ENCODE measurements at places on chromosomes 11 and 22.

DNA sequence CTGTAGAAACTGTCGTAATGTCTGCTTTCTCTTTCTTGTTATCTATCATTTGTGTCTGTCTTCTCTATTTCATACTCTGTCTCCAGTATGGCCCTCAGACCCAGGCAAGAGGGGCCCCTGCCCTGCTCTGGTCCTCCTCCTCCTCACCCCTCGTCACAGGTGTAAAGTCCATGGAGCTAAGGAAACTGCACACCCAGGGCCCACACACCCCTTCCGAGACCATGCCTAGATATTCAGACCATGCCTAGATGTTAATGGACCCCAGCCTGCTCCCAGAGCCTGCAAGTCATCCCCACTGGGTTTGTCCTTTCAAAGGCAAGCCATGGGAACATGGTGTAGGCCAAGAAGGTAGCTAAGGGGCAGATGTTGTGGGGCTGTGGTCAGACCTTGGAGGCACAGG lies 24.1 kb upstream of the ANO1 start:
- DNase-seq, result no peak

GRCh38 chr11:108115500-108116140 lies 5.7 kb upstream of the ACAT1 start:
- DNase-seq, result peak; percentile 58

GRCh38 chr11:13358596-13359270 lies 81.1 kb downstream of the BMAL1 start:
- DNase-seq, result no peak

DNA sequence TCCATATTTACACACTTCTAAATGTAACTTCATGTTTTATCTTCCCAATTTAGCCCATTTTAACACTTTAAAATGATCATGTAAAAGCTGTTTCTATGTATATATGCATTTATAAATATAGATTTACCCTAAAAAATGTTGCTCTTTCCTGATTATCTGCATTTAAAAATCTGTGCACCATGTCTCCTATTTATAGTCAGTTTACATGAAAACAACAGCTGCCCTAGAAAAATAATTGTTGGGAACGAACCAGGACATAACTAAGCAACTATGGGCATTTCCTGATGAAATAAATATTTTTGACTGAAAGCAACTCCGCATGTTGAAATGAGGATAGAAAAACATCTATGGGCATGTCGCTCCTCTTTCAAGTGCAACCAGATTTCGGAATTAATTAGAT lies 1368.2 kb downstream of the FAM181B start:
- no peak for DNase-seq

GRCh38 chr11:86277741-86278140 lies 24.3 kb upstream of the HIKESHI start:
- DNase-seq, result no peak

- no peak for DNase-seq
These were observed 28.7 kb downstream of the IGF2 start for GRCh38 chr11:2110521-2110920.

DNA sequence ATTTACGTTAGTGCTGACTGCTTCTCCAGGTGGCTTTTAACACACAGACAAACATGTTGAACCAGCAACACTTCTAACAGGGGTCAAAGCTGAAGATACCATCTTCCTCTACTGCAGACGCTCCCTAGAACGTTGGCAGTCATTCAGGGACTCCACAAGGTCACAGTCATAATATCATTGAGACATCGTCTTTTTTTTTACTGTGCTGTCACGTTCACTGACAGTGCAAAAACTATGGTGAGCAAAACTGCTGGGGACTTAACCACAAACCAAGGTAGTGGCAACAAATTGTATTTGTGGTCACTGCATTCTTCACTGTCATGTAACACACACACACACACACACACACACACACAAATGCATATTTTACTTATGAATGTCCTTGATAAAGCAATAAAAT lies 244.9 kb downstream of the CASP12 start:
- no peak for DNase-seq

DNA sequence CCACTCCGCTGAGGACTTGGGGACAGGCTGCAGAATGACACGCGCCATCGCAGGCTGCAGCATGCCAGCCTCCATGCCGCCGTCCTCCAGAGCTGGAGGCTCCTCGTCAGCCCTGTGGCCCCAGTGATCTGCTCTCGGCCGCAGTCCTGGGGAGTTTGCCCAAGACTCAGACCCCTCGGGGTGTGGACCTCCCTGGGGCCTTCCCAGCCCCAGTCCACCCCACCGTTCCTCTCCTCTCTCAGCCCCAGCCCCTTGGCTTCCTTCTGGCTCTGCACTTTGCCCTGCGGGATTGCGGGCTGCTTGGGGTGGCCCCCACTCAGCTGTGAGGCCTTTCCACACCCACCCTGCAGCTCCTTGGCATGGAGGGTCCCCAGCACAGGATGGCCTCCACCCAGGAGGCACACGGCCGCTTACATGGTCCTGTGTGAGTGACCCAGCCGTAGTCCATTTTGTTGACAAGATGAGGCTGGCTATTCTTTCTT lies 414.9 kb downstream of the TBC1D22A start:
- DNase-seq, result no peak

- no peak for DNase-seq
These were observed 332 bp downstream of the TEAD1 start for GRCh38 chr11:12674571-12674935.

DNA sequence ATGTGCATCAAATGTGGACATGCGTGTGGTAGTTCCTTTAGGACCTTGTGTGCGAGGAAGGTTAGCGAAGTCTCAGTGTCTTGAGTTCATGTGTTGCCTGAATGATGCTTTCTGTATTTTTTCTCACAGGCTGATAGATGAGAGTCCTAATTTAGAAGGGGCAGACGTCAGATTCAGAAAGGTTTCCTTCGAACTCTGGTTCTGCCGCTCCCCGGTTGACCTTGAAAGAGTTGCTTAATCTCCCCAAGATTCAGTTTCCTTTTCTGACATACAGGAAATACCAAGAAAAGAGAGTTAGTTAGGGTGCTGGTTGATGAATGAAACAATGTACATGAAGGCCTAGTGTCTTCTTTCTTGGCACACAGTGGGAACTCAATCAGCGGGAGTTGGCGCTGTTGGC lies 35.9 kb upstream of the TTC12 start:
- no peak for DNase-seq

- DNase-seq, result peak; percentile 75
These were observed 124.7 kb upstream of the C11orf58 start for GRCh38 chr11:16613512-16614381.

DNA sequence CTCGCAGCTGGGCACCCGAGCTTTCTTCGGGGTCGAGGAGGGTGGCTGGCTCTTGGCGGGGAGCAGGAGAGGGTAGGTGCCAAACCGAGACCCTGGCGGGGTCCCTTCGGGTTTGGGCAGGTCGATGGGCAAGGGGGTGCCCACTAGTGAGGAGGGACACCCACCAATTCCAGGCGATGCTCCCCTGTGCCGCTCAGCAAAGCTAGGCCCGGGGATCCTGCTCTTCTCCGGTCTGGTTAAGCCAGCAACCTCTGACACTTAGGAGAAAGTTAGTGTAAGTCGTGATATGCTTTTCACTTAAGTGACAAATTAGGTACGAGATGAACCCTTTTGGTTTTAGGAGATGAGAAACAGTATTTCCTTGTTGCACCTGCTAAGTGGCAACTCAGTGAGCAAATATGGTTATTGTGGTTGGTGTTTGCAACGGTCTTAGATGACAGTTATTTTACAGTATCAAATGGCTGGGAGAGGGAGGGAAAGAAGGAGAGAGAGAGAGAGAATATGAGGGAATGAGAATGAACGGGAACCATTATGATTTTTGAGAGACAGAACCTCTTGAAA lies 565 bp downstream of the NUCB2 start:
- peak; percentile 48 for DNase-seq

GRCh38 chr11:105071089-105071732 lies 26.1 kb upstream of the CARD16 start:
- no peak for DNase-seq

- no peak for DNase-seq
These were observed 168.0 kb downstream of the PGR start for GRCh38 chr11:100961633-100962032.

DNA sequence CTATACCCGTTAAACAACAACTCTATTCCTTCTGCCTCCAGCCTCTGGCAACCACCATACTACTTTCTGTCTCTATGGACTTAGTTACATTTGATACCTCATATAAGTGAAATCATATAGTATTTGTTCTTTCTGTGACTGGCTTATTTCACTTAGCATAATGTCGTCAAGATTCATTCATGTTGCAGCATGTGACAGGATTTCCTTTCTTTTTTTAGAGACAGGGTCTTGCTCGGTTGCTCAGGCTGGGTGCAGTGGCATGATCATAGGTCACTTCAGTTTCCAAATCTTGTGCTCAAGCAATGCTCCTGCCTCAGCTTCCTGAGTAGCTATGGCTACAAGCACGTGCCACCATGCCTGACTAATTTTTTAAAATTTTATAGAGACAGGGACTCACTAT lies 29.4 kb upstream of the SORL1 start:
- no peak for DNase-seq

GRCh38 chr11:102436561-102436960 lies 16.0 kb downstream of the TMEM123 start:
- DNase-seq, result no peak

GRCh38 chr11:1994121-1994520 lies 3.5 kb downstream of the H19 start:
- DNase-seq, result no peak

DNA sequence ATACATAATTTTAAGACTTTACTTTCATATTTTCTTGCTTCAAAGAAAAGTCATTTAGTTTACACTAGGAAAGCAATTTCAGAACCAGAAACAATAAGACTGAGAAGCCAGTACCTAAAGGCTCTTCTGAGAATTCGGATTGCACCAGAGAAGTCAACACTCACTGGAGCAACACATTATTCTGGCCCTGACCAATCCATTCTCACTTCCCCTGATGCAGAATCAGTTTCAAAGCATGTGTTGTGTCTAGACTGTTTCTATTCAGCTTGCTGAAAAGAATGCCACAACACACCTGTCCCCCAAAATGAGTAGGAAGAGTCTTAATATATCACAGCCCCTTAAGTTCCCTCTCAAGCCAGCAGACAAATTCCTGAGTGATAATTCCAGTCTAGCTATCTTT lies 1074.3 kb upstream of the TENM4 start:
- DNase-seq, result no peak

- no peak for DNase-seq
These were observed 10.4 kb upstream of the PPP2R1B start for GRCh38 chr11:111776398-111777093.

DNA sequence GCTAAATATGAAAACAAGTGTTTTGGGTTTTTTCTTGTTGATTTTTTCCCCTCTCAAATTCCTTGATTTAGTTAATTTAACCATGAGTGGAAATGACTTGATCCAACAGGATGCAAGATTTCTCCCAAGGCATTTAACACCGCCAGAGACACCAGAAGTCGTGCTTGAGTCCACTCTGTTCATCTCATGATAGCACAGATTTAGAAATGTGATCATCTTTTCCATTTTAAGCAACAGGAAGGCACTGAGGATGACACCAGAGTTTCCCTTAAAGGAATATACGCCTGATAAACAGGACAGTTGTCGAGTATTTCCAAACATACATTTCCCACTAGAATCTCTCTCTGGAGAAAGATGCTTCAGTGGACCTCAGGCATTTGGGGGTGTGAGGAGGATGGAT lies 318.7 kb downstream of the CADM1 start:
- DNase-seq, result no peak

DNA sequence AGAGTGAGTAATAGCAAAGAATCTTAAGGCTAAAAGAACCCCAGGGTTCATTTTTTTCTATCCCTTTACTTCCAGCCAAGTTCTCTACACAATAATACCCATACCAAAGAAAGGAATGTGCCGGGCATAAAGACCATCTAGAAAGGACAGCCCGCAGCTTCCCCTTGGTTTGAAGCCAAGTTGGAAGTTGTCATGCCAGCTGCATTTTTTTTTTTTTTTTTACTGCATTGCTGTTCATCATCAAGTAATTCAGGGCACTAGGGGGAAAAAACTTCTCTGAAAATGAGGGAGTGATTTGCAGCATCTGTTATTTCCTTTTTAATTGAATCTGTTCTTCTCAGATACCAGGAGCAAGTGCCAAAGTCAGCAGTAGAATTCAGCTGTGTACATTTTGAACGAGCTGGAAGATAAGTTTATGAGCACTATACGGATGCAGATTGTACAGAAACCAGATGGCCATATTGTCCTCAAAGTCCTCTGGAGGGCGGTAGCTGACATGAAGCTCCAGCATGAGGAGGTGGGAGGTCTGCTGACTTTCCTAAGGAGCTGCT lies 56.4 kb downstream of the UBASH3B start:
- peak; percentile 20 for DNase-seq

DNA sequence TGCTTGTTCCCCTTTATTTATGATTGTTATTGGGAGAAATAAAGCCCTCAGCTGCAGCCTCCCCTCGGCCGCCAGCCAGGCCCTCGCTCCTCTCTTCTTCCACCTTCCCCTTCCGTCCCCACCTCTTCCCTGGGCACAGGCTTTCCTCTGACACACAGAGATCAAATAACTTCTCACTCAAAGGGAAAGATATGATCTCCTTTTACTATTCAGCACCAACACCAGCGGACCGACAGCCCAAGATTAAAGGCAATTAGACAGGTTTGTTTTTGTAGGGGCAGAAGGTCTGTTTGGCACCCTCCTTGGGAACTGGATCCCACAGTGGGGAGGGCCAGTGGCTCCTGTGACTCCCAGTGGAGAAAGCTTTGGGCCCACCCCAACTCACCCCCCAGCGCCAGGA lies 23.0 kb downstream of the NECTIN1 start:
- DNase-seq, result no peak

DNA sequence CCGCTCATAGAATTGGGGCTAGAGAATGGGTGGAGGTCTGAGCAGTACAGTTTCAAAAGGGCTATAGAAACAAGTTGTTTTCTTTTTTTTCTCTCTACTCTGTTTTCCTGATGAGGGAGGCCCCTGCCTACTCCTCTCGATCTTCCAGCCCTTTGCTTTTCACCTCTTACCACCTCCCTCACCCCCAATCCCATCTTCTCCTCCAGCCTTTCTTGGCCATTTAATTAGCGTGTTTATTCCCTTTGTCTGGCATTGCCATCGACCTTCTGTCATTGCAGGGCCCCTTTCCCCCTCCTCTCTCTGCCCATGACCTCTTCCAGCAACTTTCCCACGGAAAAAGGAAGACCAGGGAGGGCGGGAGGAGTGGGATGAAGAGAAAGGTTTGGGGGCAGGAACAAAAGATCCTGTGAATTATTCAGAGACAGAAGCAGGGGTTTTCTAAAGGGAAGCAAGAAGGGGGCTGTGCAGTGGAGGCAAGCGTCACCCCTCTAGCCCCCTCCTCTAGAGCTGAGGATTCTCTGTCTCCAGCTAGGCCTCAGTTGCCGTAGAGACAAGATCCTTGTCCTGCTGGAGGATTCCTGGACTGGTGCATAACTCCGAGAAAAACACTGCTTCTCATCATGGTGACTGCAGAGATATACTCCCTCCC lies 12.9 kb downstream of the DTX4 start:
- DNase-seq, result no peak

Measured in NCI-H2081 (cell line).